ENCODE measurements at places on chromosomes 3 and 15. TPM values are rescaled to one million over a fixed set of nuclear protein-coding genes. Genes with fewer than 3 reads are reported as not detected.

- no peaks in the 10 kb centered on the region for H3K36me3 ChIP-seq
- H3K27ac ChIP-seq: peak overlapping the region; percentile 67
- DNase-seq: no peak
- no peaks in the 10 kb centered on the region for H3K27me3 ChIP-seq
Observed at GRCh38 chr3:100103558-100104441, 10.5 kb downstream of the FILIP1L start.

GRCh38 chr3:171741377-171741776, 68.9 kb downstream of the PLD1 start:
- no peak overlapping the region for H3K4me3 ChIP-seq
- H3K36me3 ChIP-seq: no peaks in the 10 kb centered on the region

DNA sequence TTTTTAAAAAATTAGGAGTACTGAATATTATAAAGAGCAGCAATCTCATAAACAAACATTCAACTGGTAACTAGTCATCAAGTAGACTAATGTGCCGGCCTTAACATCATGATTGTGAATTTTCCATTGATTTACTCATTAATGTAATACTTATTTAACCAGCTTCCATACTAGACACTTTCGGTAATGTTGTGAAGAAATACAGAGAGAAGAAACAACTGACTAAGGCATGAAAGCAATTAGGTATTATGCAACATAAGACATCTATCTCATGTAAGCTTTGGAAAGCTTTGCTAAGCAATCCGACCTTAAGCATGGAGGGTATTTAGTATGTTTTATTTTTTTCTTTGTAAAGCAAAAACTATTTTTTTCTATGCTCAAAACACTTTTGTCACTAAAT, 108.0 kb downstream of the IL1RAP start:
- H3K27ac ChIP-seq: no peak overlapping the region
- no peak for DNase-seq
- no peaks in the 10 kb centered on the region for H3K27me3 ChIP-seq
- no peaks in the 10 kb centered on the region for H3K4me1 ChIP-seq
- no peak overlapping the region for H3K4me3 ChIP-seq

ANKUB1 gene
- total RNA-seq: not detected
